ENCODE measurements at places on chromosomes 6 and 20.

DNA sequence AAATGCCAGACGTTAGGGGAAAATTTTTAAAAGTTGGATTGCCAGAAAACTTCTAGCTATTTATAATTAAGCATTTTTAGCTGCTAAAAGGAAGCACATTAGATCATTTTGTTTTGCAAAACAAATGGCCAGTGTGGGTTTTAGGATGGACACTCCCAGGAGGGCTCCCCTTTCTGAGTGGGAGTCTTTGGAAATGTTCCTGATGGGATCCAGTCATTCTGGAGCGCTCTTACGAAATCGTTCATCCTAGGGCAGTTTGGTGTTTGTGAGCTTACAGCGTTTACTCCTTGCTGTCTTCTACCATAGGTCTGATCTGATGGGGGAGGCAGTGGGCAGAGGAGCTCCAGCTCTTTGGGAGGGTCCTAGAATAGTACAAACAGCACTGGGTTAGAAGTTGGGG is 14.7 kb downstream of the GNAS start:
- peaks cover 12% of the 10 kb centered on the region for H3K36me3 ChIP-seq
- H3K27me3 ChIP-seq = no peaks in the 10 kb centered on the region
- peaks cover 20% of the 10 kb centered on the region for H3K4me1 ChIP-seq

- no peak overlapping the region for H3K4me3 ChIP-seq
- no peaks in the 10 kb centered on the region for H3K27me3 ChIP-seq
- H3K27ac ChIP-seq = peak overlapping the region; percentile 14
- H3K36me3 ChIP-seq = peaks cover 48% of the 10 kb centered on the region
- peaks cover 39% of the 10 kb centered on the region for H3K4me1 ChIP-seq
Observed at GRCh38 chr6:121450242-121450641, 14.8 kb downstream of the GJA1 start.

- no peaks in the 10 kb centered on the region for H3K27me3 ChIP-seq
- H3K27ac ChIP-seq = no peak overlapping the region
- peak; percentile 38 for DNase-seq
- H3K4me3 ChIP-seq = no peak overlapping the region
- H3K36me3 ChIP-seq = peaks cover 11% of the 10 kb centered on the region
- peaks cover 16% of the 10 kb centered on the region for H3K4me1 ChIP-seq
Observed at GRCh38 chr6:161727083-161727833, 453.4 kb upstream of the AGPAT4 start.

DNA sequence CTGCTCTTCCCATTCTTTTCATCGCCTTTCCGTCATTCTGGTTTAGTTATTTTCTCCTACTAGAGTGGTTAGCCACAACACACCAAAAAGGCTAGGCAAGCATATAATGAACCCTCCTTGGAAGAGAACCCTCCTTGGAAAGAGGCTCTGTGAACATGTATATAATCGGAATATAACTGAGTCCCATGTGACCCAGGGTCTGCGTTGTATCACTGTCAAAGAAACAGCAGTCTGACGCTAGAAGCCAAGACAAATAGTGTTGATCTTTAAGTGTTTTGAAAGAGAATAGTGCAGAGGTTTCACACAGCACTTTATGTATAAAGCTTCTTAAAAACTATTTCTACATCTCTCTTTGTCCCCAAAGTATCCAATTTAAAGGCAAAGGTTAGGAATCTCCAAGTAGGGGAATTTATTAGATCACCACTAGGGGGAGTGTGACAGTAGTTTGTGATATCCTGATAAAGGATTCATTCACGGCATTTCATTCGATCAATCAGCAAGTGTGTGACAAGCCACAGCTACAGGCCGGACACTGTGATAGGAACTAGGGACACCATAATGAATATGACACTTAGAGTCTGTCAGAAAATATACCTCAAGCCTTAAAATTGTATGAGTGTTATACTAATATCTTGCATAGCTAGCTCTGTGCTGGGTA is 395.3 kb downstream of the CD109 start:
- H3K27me3 ChIP-seq = no peaks in the 10 kb centered on the region
- no peak overlapping the region for H3K4me3 ChIP-seq
- no peaks in the 10 kb centered on the region for H3K36me3 ChIP-seq
- no peaks in the 10 kb centered on the region for H3K4me1 ChIP-seq
- DNase-seq = no peak

GRCh38 chr20:11496380-11496779 is 421.3 kb upstream of the BTBD3 start:
- peaks cover 34% of the 10 kb centered on the region for H3K4me1 ChIP-seq
- no peak overlapping the region for H3K4me3 ChIP-seq
- peaks cover 5% of the 10 kb centered on the region for H3K36me3 ChIP-seq
- H3K27ac ChIP-seq = no peak overlapping the region
- DNase-seq = no peak

DNA sequence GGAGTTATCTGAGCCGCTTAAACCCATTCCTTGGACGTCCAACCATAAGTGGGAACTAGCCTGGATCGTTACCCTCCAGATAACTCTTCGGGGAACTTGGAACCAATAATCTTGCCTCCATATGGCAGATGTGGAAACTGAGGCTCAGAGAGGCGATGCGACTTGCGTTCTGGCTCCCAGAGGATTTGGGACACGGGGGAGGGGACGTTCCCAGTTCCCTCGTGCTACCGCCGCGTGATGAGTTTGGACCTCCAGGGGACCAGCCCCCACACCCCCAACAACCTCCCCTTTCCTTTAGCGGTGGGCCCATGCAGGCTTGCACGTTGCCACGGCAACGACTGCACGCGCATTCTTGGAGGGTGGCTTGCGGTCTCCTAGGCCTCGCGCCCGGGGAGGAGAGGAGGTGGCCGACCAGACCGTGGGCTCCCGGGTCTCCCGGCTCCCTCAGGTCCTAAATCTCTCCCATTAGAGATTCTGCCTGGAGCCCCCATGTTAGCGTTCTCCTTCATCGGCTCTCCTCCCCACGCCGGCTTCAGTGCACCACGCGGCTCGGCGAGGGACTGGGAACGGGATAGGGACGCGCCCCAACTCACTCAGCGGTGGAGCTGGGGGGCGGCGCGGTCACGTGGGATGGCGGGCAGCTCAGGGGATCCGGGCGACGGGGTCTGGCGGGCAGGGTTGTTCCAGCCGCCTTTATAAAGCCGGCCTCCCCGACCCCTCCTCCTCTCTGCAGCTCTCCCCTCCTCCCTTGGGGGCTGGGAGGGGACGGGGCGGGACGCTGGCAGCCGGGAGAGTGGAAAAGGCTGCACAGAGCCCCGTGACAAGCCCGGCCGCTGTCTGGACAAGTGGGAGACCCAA is at the start of gene PLTP:
TSS of gene PLTP (minus strand) at position 670 of the 858 bp plus-strand sequence. CDS start 703 bp downstream, outside the sequence.
- H3K36me3 ChIP-seq = peaks cover 25% of the 10 kb centered on the region
- H3K4me3 ChIP-seq = peak within 1 kb of the TSS; percentile 85
- DNase-seq = peak; percentile 75
- peak within 1 kb of the TSS; percentile 87 for H3K27ac ChIP-seq
- peaks cover 14% of the 10 kb centered on the region for H3K4me1 ChIP-seq

DNA sequence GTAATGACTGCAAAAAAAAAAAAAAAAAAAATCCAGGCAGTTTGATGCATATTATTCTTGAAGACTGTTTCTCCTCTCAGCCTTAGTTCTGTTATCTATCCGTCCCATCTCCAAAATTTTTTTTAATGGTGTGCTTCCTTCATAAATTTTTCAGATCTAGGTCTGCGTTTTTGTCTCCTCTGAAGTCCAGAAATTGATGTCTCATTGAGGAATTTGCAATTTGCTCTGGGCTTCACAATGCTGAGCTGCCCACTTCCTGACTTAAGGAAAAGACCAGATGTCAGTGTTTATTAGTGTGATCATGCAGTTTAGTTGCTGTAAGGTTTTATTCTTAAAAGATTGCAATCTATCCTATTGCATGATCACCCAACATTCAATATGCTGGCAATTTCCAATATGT is 297.6 kb downstream of the ZNF217 start:
- H3K27me3 ChIP-seq = no peaks in the 10 kb centered on the region
- H3K4me1 ChIP-seq = no peaks in the 10 kb centered on the region
- H3K36me3 ChIP-seq = no peaks in the 10 kb centered on the region
- DNase-seq = no peak
- no peak overlapping the region for H3K4me3 ChIP-seq

Measured in WTC11 (cell line).